IPS DF 19.7 (cell line): ENCODE measurements at places on chromosomes 16 and 17.

DNA sequence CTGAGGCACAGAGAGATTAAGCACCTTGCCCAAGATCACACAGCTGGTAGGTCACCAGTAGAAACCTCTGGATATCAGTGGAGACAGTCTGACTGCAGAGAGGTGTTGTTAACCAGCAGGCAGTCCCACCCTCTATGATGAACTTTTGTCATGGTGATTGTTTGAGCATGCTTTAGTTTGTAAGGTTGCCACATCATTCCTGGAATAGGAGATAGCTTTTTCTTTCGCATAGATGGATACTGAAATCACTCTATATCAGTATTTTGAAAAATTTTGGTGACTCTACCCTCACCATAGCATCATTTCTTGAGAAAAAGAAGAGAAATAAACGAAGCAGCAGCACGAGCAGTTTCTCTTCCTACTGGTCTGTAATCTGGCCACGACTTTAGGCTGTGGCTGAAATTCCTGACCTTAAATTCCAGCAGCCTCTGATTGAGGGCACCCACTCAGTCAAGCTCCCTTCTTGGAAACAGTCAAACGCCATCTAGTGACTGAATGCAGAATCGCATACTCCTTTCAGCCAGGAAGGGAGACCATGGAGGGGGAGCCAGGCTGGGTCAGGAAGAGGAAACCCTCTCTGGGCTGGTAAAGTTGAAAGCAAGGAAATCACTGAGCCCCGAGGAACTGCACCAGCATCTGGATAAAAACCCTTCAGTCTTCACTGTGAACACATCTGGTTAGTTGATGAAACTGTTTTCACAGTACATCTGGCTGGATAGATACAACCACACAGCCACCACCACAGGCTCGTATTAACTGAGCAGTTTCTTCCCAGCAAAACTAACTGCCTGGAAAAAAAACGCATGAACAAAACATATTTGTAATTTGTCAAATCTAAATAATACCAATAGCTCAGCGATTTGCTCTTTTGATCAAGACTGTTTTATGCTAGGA lies 108.5 kb upstream of the XYLT1 start:
- peak; percentile 81 for DNase-seq

DNA sequence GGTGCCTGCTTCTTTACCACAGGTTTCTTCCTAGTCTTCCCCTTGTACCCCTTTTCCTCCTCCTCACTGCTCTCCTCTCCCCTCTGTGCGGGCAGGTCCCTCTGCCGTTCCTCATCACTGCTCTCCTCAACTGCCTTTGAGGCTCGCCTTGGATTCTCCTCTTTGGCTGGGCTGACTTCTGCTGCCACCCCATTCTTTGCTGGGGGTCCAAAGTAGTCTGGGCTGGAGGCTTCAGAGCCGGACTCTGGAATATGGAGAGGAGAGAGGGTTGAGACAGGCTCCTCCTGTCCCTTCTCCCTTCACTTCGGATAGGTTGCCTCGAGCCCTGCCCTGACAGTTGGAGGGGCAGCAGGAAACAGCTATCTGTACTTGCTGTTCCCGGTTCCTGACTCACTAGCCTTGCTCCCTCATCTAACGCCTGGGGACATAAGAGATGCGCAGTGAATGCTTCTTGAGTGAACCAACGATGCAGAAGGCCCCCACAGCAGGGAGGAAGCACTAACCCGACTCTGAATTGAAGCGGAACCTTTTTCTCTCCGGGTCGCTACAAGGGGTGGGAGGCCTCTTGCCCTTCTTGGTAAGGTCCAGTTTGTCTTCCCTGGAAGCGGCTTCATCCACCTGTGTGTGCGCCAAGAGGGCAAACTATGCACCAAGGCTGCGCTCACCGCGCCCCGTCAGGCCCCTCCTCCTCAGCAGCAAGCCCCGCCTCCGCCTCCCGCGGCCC lies 655 bp downstream of the HIRIP3 start:
- DNase-seq, result no peak

- no peak for DNase-seq
These were observed 18.7 kb downstream of the PTRH2 start for GRCh38 chr17:59688496-59688895.

GRCh38 chr17:80270836-80271235 lies 10.2 kb downstream of the RNF213 start:
- no peak for DNase-seq

DNA sequence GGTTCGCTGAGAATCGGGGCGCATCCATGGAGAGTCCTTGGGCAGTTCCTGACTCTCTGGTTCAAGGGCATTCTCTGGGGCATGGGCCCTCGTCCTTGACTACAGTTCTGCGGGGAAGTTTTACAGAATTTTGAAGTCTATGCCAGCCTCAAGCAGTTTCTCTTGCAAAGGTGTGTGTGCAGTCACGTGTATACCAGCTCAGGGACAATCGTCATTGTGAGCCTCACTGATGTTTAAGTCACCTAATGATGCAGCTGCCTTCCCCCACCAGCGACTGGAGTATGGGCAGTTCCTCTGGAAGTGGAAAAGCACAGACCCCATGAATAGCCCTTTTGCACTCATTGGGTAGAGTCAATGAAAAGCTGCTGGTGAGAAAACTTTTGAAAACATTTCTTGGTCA lies 1.3 kb downstream of the PLCG2 start:
- no peak for DNase-seq

GRCh38 chr16:5228369-5228768 lies 130.8 kb upstream of the EEF2KMT start:
- peak; percentile 52 for DNase-seq

DNA sequence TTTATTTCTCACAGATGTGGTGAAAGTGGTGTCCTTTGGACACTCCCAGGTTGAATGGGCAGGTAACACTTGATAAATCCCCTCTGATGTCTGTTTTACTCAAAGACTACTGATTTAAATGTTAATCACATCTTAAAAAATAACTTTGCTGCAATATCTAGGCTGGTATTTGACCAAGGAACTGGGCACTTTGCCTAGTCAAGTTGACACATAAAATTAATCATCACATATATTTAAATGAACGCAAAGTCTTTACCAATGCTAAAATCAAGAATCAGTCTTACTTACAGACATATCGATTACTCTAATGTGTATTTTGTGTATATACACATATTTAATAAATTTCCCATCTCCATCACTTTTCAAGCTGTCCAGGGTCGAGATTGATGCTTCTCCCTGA lies 7.0 kb downstream of the MT2A start:
- DNase-seq, result no peak

DNA sequence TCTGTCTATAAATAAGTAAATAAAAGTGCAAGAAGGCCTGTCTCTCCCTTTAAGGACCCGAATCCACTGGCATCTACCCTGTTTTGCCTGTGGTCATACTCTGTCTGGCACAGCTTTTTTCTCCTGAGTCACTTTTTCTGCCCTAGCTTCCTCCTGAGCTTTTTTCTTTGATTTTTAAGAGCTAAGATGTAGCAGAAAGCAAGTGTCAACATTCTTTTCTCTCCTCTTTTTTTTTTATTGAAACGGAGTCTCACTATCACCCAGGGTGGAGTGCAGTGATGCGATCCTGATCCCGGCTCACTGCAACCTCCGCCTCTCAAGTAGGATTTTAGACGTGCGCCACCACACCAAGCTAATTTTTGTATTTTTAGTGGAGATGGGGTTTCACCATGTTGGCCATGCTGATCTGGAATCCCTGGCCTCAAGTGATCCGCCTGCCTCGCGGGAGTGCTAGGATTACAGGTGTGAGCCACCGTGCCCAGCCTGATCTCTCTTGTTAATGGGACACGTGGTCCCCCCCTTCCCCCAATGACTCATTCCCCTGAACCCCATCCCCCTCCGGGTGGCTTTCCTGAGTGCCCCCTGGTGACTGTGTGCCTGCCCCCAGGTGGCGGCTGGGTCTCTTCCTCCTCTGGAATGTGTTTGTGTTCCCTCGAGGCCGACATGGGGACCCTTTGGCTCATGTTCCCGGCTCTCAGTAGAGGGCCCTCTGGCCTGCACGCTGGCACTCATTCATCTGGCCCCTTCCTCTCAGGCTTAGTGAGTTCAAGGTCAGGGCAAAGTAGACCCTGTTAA lies 14.2 kb downstream of the C16orf90 start:
- DNase-seq, result no peak
